ENCODE measurements at places on chromosomes 5 and 9.

DNA sequence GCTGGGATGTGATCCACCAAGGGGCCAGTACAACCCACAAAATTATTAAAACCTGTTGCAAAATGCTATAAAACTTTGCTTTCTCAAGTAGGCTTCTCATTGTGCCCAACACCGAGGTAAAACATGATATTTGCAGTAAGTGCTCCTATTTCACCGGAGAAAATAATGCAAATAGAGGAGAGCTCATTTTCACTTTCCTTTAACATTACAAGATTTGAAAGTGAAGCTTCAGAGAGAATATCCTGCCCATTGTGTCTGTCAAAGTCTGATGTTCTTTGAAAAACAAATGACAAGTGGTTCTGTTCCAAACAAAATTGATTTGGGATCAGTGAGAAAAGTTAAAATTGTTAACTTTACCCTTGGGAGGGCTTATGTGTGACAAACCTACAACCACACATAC is 287.1 kb downstream of the KCNN2 start:
- no peak for DNase-seq

DNA sequence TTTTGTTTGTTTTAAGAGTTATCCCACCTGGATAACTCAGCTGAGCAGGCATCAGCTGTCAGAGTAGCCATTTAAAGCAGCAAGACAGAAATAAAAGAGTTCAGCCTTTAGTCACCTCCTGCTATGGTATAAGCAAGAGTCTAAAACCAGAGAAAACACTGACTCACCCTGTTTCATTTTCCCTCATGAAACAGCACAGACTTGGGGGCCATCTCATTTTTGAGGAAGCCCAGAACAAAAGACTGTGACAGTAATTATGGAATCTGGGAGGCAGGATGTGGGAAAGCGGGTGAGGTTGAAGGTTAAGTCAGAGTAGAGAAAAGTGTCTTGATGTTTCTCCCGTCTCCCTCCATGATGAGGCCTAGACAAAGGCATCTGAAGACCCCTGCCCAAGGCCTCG is 90.2 kb upstream of the FAM174A start:
- DNase-seq: no peak

- DNase-seq: no peak
Measured at GRCh38 chr5:93018461-93018860, 562.6 kb downstream of the NR2F1-AS1 start.

GRCh38 chr9:120236596-120236995 is 343.4 kb downstream of the CDK5RAP2 start:
- no peak for DNase-seq

- DNase-seq: no peak
Measured at GRCh38 chr5:108917596-108917995, 169.9 kb downstream of the FER start.

GRCh38 chr9:76433406-76433805 is 25.6 kb upstream of the GCNT1 start:
- no peak for DNase-seq

DNA sequence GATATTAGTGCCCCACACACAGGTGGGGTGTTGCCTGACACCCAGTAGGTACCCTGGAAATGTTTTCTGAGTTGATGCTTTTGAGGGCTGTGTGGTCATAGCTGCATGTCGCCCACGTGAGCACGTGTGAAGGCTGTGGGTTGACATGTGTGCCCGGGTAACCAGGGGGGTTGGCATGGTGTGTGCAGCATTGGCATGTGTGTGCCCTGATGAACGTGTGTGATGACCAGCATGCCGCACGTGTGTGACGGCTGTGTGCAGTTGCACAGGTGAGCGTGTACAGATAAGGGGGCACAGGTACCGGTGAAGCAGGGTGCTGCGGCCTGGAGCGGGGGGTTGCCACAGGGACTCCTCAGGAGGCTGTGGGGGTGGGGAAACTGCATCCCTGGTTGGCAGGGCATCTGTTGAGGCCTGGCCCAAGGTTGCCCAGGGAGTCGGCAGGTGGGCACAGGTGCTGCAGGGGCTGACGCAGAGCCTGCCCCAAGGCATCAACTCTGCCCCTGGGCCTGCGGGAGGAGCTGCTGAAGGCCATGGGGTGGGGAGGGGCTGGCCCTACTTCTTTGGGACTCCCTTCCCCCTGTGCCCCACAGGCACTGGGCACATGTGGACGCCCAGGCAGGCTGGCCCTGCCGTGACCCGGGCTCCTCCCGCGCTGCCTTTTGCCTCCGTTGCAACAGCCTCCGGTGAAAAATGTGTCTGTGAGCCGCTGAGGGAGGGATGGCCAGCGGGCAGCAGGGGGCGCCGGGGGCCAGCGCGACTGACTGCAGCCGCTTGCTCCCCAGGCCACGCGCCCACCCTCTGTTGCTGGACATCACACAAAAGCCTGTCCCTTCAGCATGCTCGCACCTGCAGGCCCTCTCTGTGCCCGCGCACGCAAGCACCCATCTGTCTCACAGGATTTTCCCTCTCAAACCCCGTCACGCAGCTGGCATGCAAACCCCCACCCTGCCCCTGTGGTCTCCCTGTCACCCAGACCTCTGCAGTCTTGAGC is 2.2 kb downstream of the UNC5A start:
- DNase-seq: no peak

DNA sequence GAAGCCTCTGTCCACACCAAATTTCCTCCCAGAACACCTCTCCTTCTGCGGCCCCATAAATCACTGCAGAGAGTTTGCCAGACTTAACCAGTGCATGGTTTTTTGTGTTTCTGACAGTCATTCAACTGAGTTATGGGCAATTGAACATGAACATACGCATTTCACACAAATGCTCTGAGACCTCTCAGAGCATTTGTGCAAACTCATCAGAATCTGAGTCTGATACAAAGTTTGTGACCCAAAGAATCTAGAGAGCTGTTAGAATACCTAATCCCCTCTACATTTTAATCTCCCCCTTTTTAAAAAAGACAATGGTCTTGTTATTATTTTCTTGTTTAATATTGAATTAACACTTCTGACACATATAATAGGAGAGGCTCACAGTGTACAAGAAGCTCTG is 416.9 kb upstream of the SMARCA2 start:
- DNase-seq: no peak

GRCh38 chr5:173355561-173355960 is 27.3 kb upstream of the STC2 start:
- no peak for DNase-seq

DNA sequence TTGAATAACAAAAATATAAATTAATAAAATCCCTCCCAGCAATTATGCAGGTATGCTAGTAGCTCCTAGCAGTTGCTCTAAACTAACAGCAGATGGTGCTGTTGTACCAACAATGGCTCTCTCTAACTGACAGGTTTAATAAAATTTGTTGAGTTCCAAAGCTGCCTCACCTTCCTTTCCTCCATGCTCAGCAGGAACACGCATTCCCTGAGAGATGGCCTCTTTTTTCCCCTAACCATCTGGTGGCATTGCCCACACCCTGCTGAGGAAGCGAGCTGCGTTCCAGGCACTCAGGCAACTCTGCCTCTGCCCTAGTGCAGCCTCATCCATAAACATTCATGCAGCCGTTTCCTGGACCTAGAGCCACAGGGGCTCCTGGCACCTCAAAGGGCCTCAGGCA is 106.2 kb downstream of the KLHL3 start:
- peak; percentile 13 for DNase-seq

GRCh38 chr9:131668439-131669268 is 71.2 kb downstream of the RAPGEF1 start:
- peak; percentile 79 for DNase-seq

GRCh38 chr5:112116371-112116770 is 302.7 kb downstream of the EPB41L4A start:
- no peak for DNase-seq

DNA sequence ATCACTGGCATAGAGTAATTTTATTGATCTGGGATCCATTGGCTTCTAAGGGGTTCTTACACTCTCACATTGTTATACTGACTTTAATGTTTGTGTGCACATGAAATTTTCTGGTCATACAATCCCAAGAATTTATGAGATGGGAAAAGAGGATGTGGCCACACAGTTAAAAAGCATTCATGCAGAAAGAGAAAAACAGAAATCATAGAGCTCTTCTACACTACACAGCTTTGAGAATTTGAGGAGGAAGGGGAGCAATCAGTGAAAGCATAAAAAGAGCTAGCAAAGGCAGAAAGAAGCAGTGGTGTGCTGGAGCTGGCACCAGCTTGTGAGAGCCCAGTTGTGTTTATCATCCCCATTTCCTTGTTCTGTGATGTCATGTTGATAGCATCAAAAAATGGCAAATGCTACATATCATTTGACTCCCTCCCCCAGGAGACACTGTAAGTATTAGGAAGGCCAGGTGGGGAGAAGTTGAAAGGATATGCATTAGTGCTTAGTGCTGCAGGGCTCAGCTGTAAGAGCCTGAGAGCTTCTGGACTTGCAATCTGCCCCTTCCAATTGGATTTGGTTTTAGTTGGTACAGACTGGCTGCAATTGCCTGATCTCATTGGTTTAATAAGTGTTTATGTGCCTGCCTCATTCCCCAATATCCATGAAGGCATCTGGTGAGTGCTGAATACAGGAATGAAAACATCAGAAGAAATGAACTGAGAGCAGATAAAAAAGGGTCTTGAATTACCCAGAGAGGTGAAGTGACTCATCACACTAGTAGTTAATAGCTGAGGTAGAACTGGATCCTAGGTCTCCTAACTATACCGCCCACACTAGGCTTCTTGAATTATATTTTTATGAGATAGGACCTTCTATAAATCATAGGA is 30.9 kb downstream of the RHOBTB3 start:
- DNase-seq: no peak

DNA sequence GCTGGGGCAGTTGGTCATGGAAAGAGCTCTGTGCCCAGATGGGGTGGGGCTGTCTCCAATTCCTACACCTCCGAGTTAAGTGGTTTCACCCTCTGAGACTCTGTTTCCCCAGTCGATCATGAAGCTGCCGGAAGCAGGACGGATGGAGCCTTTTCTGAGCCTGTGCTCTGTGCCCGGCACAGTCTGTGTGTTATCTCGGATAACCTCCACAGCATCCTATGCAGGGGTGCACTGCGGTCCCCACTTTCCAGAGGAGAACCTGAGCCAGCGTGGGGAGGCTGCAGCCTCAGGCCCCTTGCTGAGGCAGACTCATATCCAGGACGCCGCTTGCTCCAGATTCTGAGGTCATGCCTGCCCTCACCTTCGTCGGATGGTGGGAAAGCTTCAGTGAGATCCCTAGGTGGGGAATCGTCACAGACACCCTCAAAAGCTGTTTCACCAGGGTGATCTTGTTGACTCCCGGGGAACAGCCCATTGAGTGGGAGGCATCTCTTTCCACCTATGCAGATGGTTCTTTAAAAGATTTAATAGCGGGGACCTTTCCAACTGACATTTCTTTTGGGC is 6.9 kb upstream of the COL5A1 start:
- no peak for DNase-seq

DNA sequence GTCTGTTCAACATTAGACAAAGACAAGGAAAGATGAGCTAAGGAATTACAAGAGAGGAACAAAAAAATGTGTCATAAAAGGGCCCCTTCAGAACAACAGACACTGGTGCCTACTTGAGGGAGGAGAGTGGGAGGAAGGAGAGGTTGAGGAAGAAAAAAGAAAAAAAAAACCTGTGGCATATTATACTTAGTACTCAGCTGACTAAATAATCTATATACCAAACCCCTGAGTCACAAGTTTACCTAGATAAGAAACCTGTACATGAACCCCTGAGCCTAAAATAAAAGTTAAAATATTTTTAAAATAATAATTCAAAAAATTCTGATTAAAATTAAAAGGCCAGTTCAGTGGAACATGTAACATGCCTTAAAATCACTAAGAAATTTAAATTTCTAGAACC is 107.3 kb downstream of the MTREX start:
- no peak for DNase-seq

GRCh38 chr9:7289773-7290172 is 509.8 kb downstream of the DMAC1 start:
- no peak for DNase-seq

- no peak for DNase-seq
Measured at GRCh38 chr9:19451240-19452087, 42.7 kb downstream of the ACER2 start.

GRCh38 chr5:59597690-59598546 is 295.6 kb downstream of the PDE4D start:
- DNase-seq: no peak

GRCh38 chr9:113635586-113635985 is 172.1 kb downstream of the RGS3 start:
- no peak for DNase-seq

DNA sequence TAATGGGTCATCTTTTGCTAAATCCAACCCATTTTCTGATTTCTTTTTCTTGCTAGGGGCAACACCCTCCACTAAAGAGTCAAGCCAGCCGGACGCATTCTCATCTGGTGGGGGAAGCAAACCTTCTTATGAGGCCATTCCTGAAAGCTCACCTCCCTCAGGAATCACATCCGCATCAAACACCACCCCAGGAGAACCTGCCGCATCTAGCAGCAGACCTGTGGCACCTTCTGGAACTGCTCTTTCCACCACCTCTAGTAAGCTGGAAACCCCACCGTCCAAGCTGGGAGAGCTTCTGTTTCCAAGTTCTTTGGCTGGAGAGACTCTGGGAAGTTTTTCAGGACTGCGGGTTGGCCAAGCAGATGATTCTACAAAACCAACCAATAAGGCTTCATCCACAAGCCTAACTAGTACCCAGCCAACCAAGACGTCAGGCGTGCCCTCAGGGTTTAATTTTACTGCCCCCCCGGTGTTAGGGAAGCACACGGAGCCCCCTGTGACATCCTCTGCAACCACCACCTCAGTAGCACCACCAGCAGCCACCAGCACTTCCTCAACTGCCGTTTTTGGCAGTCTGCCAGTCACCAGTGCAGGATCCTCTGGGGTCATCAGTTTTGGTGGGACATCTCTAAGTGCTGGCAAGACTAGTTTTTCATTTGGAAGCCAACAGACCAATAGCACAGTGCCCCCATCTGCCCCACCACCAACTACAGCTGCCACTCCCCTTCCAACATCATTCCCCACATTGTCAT is 72.0 kb downstream of the NUP214 start:
- DNase-seq: no peak

DNA sequence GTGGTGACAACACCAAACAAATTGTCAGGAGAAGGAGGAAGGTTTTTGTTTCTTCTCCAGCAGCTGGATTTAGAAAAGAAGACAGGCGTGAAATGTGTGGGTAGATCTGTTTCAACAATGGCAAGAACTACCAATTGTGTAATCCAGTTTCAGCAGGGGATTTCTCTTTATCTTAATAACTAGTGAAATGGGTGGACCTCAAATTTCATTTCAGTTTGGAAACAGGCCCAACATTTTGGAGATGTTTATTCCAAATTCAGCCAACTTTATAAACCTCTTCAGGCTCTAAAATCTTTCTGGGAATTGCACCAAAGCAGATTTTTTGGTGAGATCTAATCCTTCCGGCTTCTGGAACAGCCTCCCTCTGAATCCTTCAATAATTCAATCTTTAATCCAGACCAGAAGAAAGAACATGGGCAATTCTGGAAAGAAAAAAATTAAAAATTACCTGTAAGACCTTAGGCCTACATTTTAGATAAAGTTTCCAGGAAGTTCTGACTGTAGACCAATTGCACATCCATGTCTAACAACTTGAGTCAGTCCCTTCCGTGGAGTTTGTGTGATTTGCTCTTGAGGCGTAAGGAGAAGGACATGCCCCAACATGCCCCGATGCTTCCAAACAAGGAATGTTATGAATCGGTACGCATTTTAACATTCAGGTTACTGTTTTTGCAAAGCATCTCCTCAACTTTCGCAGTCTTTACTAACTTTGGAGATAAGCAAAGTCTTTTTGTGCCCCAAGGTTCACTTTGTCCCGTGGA is 423.6 kb downstream of the IRX1 start:
- no peak for DNase-seq

Data from stimulated activated CD4-positive, alpha-beta T cell treated with anti-CD3 and anti-CD28 coated beads, Interleukin-4, amount 100 ng/mL, for 24 hours (primary cell).